AG20443 (cell line): ENCODE measurements at places on chromosomes 13 and 19.

- DNase-seq: no peak
These were observed 462.2 kb downstream of the FOXO1 start for GRCh38 chr13:40204246-40204645.

DNA sequence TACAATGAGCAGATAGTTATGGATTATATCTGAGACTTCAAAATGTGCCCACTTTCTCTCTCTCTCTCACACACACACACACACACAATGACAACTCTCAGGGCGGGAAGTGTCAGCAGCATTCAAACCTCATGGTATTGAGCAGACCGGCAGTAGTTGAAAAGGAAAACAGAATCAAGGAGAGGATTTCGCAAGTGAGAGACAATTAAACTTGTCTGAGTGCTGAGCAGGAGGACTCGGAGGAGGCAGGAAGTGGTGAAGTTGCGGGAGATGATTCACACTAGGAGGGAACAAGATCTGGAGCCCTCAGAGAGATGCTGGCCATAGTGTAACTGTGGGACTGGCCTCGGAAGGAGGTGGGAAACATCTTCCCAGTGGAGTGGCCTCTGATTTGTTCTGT lies 353.1 kb downstream of the EFNB2 start:
- peak; percentile 88 for DNase-seq

GRCh38 chr19:1538978-1539377 lies 15.1 kb downstream of the PLK5 start:
- no peak for DNase-seq

- no peak for DNase-seq
These were observed 177.3 kb upstream of the SGCG start for GRCh38 chr13:23003446-23003845.

DNA sequence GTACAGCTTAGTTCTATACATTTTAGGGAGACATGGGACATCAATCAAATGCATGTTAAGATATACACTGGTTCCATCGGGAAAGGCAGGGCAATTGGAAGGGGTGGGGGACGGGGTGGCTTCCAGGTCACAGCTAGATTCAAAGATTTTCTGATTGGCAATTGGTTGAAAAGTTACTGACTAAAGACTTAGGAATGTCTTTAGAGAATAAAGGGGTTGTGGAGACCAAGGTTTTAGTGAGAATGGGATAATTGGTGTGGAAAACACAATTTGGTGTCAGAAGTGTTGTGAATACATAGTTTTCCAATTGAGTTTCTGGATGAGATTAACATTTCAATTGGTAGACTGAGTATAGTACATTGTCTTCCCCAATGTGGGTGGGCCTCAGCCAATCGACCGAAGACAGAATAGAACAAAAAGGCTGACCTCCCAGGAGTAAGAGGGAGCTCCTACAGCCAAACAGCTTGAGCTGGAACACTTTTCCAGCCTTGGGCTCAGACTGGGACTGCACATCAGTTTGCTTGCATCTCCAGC lies 988 bp upstream of the CCDC169 start:
- no peak for DNase-seq

GRCh38 chr13:112622375-112622774 lies 34.4 kb upstream of the TUBGCP3 start:
- no peak for DNase-seq

DNA sequence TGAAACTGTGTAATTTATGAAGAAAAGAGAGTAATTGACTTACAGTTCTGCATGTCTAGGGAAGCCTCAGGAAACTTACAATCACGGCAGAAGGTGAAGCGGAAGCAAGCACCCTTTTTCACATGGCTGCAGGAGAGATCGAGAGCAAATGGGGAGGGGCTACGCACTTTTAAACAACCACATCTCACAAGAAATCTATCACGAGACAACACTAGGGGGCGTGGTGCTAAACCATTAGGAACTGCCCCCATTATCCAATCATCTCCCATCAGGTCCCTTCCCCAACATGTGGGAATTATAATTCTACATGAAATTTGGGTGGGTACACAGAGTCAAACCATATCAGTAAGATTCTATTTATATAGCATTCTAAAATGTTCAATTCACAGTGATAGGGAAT lies 114.8 kb upstream of the TRPC4 start:
- DNase-seq: no peak

GRCh38 chr19:38514812-38515633 lies 81.5 kb downstream of the RYR1 start:
- peak; percentile 92 for DNase-seq

GRCh38 chr13:102845289-102845629 lies 573 bp upstream of the ERCC5 start:
- DNase-seq: no peak

GRCh38 chr19:32020538-32020937 lies 324.9 kb upstream of the ZNF507 start:
- DNase-seq: no peak

GRCh38 chr13:112721198-112722104 lies 31.6 kb downstream of the ATP11A start:
- no peak for DNase-seq

DNA sequence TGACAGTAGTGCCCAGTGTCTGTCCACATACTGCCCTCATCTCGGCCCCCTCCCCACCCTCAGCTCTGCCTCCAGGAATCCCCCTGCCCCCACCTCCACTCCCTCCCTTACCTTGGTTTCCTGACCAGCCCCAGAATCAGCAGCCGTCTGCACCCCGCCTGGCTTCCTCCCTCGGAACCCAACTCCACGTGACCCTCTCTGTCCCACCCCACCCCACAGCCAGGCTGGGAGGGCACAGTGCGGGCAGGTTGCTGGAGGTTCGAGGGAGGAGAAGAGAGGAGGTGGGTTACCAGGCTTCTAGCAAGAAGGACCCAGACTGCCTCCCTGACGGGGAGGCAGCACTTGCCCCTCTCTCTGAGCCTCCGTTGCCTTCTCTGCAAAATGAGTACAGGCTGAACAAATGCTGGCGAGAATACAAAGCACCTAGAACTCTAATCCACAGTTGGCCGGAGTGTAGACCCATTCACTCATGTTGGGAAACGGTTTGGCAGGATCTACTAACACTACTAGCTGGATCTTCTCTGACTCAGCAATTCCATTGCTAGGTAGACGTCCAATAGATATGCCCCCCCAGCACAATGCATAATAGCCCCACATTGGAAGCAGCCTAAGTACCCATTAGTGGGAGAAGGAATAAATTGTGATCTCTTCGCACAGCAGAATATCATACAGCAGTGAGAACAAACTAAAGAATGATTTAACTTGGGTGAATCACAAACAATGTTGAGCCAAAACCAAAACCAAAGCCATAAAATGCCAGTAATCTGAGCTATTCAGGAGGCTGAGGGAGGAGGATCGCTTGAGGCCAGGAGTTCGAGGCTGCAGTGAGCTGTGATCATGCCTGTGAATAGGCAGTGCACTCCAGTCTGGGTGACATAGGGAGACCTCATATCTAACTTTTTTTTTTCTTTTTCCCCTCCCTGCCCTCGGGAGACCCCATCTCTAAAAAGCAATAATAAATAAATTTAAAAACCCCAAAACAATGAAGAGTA lies at the start of gene RASAL3:
Gene RASAL3 (minus strand): TSS at position 151 of the 992 bp plus-strand sequence. CDS start 186 bp downstream, outside the sequence.
- DNase-seq: no peak

DNA sequence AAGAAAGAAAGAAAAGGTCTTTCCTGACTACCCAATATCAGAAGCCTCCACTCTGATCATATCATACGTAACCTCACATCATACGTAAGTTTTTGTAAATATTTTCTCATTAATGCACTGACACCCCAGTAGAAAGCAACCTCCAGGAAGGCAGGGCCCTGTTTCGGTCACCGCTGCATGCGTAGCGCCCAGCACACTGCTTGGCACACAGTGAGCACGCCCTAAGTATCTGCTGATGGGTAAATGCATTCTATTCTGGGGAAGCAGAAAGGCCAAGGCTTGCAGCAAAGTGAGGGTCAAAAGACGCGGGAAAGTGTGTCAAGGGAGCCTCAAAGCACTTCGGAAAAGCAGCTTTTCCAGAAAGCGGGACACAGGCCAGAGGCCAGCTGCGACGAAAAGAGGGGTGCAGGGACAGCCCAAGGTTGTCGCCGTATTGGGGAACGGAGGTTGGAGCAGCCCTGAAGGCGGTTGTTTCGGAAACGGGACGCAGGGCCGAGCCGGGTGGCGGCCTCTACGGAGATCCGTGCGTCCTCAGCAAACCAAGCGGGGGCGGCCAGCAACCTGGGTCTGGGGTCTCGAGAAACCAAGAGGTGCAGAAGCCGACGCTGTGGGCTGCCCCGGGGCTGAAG lies 463 bp downstream of the SUGP1 start:
- DNase-seq: no peak

DNA sequence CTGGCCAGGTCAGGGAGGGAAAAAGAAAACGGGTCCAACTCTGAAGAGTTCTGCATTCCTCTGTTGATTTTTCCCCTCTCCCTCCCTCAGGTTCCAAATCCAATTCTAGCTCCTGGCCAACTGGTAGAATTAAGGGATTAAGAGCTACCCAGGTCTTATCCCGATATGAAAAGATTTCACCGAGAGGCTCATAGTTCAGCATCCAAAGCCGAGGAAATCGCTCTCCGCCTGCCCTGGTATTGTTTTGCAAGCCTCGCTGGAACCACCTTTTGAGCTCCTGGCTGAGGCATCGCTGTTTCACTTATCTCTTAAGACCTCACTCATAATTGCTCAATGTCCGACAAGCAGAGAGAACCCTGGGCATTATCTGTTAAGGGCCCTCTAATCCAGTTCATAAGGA lies 180.4 kb downstream of the URI1 start:
- no peak for DNase-seq

DNA sequence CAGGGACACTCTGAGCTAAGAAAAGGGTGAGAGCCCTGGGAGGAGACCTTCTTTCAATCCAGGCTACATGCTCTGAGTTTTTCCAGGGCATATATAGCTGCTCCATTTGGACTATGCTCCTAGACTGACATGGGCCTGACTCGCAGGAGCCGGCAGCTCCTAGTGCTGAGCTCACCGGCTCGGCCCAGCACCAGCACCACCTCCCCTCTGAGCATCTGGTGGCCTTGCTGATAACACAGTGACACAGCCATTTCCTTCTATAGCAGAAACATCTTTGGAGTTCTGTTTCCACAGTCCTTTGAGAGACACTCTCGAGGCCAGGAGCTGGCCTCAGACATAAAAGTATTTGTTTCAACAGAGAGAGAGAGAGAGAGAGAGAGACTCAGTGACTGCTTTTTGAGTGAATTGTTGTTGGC lies 184.9 kb downstream of the TM9SF2 start:
- peak; percentile 62 for DNase-seq

- no peak for DNase-seq
These were observed 13.9 kb upstream of the FBXO27 start for GRCh38 chr19:39046037-39046821.

DNA sequence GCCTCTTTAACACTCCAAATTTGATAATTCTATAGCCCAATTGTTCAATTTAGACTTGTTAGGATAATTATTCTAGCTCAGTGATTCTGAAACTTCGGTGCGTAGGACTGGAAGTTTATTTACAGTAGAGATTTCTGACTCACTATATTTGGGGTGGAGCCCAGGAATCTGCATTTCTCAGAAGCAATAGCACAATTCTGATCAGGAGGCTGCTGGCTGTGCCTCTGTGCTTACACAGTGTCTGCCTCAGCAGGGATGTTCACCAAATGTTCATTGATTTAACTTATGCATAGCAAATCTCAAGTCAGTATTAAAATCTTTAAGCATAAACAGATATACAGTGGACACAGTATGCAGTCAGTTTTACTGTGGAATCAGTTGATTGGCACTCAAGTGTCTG lies 45.8 kb downstream of the ATP8A2 start:
- DNase-seq: no peak

- DNase-seq: no peak
These were observed 21.5 kb downstream of the CYP4F22 start for GRCh38 chr19:15529774-15530372.

- no peak for DNase-seq
These were observed 24.3 kb downstream of the RCBTB1 start for GRCh38 chr13:49561062-49561410.

GRCh38 chr13:112928972-112929782 lies 39.8 kb upstream of the MCF2L start:
- DNase-seq: peak; percentile 40

- no peak for DNase-seq
These were observed 5.9 kb downstream of the MIPEP start for GRCh38 chr13:23883255-23883654.

DNA sequence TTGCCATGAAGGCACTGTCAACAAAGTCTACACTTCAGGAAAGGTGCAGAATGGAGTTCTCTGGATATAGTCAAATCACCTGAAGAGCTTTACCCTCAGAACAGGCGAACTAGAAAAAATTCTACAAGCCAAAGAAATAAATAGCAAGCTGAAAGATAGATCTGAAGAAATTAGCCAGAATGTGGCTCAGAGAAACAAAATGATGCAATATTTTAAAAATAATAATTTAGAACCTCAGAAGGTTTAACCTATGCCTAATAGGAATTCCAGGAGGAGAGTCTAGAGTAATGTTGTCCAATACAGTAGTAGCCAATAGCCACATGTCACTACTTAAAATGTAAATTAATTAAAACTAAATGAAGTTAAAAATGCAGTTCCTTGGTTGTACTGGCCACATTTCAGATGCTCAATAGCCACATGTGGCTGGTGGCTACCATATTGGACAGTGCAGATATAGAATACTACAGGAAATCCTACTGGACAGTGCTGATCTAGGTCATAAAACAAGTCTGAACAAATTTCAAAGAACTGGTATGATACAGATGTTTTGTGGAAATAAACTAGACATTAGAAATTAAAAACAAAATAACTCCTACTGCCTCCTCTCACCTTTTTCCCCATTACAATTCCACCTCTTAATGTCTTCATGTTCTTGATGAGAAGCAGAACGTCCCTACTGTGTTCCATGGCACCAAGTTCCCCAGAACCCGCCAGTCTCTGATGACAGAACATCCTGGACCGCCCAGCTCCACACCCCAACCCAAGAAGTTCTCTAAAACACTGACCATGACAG lies 679 bp upstream of the CDADC1 start:
- no peak for DNase-seq

- DNase-seq: no peak
These were observed 95.1 kb downstream of the DCT start for GRCh38 chr13:94384231-94384905.

DNA sequence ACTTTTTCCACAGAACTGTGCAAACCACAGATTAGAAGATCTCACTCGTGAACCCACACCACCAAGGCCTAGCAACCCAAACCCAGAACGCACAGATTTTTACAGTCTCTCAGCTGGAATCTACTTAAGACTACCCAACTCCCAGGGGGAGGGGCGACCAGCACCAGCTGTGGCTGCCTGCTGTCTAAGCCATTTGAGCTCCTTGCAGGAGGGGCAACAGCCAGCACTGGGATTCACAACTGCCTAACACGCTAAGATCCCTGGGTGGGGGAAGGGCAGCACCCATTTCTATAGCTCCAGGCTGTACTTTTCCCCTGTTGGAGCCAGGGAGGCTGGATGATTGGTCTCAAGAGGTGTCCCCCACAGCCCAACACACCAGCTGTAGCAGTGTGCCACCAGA lies 368.8 kb downstream of the SUCLA2 start:
- DNase-seq: no peak

DNA sequence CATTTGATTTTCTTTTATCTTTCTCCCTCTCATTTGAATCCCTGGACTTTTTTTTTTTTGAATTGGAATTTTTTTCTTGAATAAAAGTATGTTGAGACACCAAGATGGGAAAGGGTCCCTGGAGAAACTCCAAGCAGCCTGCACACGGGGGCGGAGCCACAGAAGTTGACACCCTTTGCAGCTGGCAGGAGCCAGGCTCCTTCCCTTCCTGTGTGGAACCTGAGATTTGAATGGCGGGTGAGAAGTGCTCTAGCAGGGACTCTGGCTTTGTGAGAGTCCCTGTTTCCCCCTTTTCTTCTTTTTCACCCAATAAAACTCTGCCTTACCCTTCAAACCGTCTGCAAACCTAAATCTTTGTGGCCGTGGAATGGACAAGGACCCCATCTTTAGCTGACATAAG lies 1381.0 kb upstream of the MIR17HG start:
- no peak for DNase-seq

GRCh38 chr19:55087542-55087901 lies 11.9 kb downstream of the EPS8L1 start:
- no peak for DNase-seq
